ENCODE measurements at places on chromosomes 4 and X. TPM values are rescaled to one million over a fixed set of nuclear protein-coding genes. Genes with fewer than 3 reads are reported as not detected.
A peak's percentile ranks its signal among the peaks of the same experiment; 100 is the strongest.

Gene CT45A3
- not detected for total RNA-seq

Gene TASL
- total RNA-seq: not detected

Gene ING2
- total RNA-seq: 16.3 TPM

Gene RNF175
- total RNA-seq: not detected

Gene CITED1
- 1.1 TPM for total RNA-seq

Gene TMEM35A
- not detected for total RNA-seq

DNA sequence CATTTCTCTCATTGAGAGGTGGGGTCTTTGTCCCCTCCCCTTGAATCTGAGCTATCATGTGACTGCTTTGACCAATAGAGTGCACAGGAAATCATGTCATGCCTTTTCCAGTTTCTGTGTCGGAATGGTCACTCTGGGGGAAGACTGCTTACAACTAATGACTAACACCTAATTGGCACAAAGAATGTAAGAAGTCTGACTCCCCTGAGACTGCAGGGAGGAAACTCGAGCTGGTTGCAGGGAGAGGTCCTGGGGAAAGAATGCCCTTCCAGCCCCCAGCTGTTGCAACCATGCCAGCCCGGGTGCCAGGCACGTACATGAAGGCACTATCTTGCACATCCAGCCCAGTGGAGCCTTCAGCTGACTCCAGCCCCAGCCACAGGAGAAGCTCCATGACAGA lies 254.2 kb downstream of the DHX15 start:
- peak; percentile 50 for DNase-seq

GRCh38 chrX:11543249-11543648 lies 122.5 kb downstream of the ARHGAP6 start:
- peak; percentile 13 for DNase-seq

DNA sequence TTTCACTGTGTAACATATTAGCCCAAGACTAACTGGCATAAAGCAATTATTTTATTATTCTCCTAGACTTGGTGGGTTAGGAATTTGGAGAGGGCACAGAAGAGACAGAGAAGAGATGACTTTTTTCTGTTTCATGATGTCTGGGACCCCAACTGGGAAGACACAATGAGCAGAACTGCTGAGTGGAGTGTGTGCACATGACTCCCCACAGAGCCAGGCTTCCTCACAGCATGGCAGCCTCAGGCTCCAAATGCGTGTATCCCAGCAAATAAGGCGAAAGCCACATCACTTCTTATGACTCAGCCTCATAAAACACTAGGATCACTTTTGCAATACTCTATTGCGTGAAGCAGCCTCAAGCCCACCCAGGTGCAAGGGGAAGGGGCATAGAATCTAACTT lies 68.4 kb downstream of the MFAP3L start:
- peak; percentile 15 for DNase-seq

DNA sequence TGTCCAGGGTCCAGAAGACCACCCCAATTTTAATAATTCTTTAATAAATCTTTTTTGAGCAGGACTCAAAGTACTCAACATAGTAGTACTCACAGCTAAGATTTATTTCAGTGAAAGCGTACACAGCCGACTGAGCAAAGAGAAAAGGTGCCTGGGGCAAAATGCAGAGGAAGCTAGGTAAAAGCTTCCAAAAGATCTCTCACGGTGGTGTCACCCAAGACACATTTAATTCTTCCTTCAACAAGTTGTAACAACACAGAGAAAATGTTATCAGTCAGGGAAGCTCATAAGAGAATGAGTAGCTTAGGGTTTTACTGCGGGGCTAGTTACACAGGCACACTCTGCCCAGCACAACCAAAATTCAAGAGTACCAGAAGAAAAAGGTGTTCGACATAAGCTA lies 201.1 kb downstream of the OPHN1 start:
- DNase-seq: no peak

GRCh38 chr4:37383579-37384229 lies 139.2 kb downstream of the NWD2 start:
- DNase-seq: peak; percentile 38

DNA sequence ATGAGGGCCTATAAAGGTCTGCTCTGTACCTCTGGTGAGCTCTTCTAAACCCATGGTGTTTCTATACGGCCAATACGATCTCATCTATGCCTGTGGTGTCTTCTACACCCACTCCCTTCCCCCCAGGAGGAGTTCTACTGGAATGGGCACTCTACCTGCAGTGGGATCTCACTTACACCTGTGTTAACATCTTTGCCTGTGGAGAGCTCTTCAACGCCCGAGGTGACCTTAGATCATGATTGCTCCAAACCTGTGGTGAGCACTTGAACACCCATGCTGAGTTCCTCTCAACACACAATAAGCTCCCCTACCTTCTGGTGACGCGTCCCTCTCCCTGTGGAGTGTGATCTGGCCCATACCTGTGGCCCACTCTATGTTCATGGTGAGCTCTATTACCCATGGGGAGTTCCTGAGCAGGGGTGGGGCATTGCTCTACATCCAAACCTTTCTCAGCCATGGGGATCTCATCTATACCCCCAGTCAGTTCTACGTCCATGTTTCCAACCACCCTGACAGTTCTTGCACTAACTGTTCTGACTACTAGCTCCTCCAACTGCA lies 48.6 kb downstream of the BCOR start:
- no peak for DNase-seq

- no peak for DNase-seq
Measured at GRCh38 chr4:51895158-51895557, 52.2 kb downstream of the DCUN1D4 start.

- no peak for DNase-seq
Measured at GRCh38 chr4:38504396-38504715, 159.6 kb upstream of the KLF3 start.

GRCh38 chr4:53061091-53061850 lies 199.2 kb downstream of the RASL11B start:
- no peak for DNase-seq

GRCh38 chr4:103307453-103308247 lies 109.5 kb upstream of the CENPE start:
- DNase-seq: no peak

- DNase-seq: no peak
Measured at GRCh38 chr4:129264008-129264657, 168.2 kb downstream of the C4orf33 start.

DNA sequence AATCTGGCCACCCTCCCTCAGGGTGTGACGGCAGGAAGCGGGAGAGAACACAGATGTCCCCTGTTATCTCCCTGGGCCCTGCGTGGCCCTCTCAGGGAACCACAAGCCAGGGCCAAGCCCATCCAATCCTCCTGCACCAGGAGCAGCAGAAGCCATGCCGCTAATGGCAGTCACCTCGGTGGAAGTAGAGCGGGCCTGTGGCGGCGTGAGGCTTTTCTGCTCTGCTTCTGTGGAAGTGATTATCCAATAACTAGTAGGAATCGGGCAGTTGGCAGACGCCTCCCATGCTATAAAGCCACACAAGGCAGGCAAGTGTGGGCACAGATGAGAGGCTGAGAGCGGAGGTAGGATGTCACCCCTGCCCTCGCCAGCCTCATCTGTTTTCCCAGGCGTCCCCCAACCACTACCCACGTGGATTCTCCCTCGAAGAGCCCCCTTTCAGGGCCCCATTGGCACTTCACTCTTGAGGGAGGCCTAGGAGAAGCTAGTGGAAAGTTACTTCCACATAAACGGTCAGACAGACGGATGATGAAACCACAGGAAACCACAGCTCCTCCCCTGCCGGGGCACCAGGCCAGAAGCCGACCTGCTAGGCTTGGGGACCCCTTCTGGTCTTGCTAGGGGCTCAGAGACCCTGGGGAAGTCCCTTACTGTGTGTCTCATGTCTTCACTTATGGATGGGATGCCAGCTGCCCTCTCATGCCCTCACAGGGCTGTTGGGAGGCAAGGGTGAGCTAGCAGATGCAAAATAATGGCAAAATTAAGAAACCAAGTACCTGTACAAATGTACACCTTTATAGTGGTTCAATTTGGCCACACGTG lies 18.8 kb upstream of the TMSB4X start:
- peak; percentile 81 for DNase-seq

- DNase-seq: no peak
Measured at GRCh38 chr4:120865985-120866384, 56.5 kb downstream of the PRDM5 start.

DNA sequence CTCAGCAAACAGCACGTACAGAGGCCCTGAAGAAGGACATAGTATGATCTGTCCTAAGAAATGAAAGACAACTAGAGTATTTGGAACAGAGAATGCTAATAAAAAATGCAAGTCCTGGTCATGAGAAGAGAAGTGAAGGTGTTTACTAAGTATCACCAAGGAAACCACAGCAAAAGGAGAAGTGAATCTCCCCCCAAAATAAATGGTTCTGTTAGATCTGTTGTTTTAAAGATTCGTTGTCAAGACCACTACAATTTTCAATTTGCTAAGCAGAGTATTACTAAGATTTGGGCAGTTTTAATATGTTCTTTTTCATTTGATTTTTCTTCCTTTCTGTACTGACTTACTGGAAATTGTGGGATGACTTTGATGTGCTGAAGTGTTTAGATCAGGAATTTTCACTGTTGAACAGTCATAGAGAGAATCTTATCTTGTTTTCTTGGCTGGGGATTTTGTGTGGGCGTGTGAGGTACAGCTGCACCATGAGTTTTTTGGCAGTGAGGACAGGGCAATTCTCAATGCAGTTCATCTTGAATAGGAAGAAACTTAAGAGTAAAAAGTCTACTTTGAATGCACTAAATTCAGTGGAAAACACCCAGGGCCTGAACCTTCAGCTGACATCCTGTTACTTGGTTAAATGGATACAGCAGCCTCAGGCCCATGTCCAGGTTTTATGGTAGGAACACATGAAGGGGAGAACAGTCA lies 132.2 kb downstream of the STIM2 start:
- peak; percentile 50 for DNase-seq

DNA sequence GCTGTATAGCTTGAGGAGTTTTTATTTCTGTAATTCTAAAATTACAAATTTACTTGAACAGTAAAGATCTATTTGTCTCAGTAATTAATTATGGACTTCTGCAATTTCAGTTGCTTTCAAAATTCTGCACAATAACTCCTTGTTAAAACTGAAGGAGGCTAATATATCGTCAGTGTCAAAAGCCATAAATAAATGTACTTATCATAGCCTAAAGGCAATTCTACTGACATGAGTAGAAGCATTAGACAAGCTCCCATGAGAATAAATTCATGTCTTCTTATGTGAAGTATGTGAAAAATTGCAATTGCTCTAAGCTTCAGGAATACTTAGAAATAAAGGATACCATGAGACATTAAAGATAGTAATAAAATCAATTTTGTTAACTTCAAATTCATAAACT lies 381.2 kb upstream of the PCDH10 start:
- no peak for DNase-seq

DNA sequence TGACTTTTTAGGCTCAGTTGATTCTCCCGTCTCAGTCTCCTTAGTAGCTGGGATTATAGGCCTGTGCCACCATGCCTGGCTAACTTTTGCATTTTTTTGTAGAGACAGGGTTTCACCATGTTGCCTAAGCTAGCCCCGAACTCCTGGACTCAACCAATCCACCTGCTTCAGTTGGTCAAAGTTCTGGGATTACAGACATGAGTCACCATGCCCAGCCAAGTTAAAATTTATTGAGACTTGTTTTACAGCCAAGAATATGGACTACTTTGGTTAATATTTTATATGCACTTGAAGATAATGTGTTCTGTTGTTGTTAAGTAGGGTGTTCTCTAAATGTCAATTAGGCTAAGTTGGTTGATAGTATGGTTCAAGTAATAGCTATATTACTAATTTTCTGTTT lies 58.7 kb downstream of the CYTL1 start:
- no peak for DNase-seq

DNA sequence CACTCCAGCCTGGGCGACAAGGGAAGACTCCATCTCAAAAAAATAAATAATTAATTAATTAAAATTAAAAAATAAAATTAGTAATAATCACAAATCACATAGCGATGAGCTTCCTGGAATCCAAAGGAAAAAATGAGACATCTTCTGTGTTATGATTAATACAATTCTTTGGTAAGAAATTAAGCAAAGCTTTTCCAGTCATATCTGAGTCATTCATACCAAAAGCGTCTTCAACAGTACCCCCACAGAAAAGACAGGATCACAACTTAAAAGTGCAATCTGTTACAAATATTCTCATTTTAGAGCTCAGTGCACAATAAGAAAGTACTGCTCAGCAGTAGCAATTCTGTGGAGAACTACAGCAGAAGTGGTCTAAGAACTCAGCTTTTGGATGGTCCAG lies 168.5 kb upstream of the MXRA5 start:
- no peak for DNase-seq

Measured in H4 (cell line).